ENCODE measurements at places on chromosomes 3 and 15. TPM values are rescaled to one million over a fixed set of nuclear protein-coding genes. Genes with fewer than 3 reads are reported as not detected.

PIGZ gene
- 0.79 TPM for polyA plus RNA-seq

PAK6 gene
- 5.5 TPM for polyA plus RNA-seq

TMEM158 gene
- 5.3 TPM for polyA plus RNA-seq

IGSF11 gene
- polyA plus RNA-seq: 4.0 TPM

TM4SF1 gene
- 79.2 TPM for polyA plus RNA-seq

TNFAIP8L3 gene
- polyA plus RNA-seq: 2.0 TPM

SNTN gene
- not detected for polyA plus RNA-seq

AQP9 gene
- 0.18 TPM for polyA plus RNA-seq

SLC35G2 gene
- 11.1 TPM for polyA plus RNA-seq

ZNF660 gene
- 9.7 TPM for polyA plus RNA-seq

SLC35A5 gene
- 77.5 TPM for polyA plus RNA-seq

BCHE gene
- polyA plus RNA-seq: 12.9 TPM

CPLX3 gene
- not detected for polyA plus RNA-seq

STRIT1 gene
- polyA plus RNA-seq: 1.9 TPM

DUOX1 gene
- 2.3 TPM for polyA plus RNA-seq

A4GNT gene
- 1.4 TPM for polyA plus RNA-seq

DOCK3 gene
- 1.4 TPM for polyA plus RNA-seq

Data from right renal cortex interstitium (tissue), 3 donors.